ENCODE measurements at places on chromosomes 12 and 14. TPM values are rescaled to one million over a fixed set of nuclear protein-coding genes. Genes with fewer than 3 reads are reported as not detected.
A peak's percentile ranks its signal among the peaks of the same experiment; 100 is the strongest.

DNA sequence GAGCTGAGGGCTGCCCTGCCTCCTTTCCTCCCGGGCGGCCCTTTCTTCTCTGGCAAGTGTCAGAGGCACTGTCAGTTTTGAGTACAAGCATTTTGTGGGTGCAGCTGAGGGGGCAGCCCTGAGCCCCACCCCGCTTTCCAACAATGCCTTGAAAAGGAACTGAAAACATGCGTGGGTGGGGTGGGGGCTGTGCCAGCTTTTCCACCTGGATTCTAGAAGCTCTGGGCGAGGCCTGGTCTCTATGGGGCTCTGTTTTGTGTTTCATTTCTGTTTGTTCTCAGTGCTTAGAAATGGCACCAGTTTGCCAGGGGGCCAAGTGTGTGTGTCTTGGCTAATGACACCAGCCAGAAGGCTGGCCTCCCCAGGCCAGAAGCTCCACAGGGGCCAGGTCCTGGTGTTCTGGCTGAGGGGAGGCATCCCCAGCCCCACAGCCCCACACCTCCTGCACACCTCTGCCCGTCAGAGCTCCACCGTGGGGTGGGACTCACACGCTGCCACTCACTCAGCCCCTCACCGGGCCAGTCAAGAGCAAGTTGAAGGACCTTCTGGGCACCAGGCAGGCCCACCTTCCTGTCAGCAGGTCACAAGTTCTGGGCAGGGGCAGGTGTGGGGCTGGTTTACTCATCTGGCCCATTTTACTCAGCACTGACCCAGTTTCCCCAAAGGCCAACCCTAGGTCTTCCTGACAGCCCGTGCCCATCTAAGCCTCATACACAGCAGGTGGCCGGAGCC lies 155.1 kb downstream of the CALM1 start:
- DNase-seq: no peak

Gene ANO2
- total RNA-seq: 1.1 TPM

Gene FOXN4
- total RNA-seq: not detected

DNA sequence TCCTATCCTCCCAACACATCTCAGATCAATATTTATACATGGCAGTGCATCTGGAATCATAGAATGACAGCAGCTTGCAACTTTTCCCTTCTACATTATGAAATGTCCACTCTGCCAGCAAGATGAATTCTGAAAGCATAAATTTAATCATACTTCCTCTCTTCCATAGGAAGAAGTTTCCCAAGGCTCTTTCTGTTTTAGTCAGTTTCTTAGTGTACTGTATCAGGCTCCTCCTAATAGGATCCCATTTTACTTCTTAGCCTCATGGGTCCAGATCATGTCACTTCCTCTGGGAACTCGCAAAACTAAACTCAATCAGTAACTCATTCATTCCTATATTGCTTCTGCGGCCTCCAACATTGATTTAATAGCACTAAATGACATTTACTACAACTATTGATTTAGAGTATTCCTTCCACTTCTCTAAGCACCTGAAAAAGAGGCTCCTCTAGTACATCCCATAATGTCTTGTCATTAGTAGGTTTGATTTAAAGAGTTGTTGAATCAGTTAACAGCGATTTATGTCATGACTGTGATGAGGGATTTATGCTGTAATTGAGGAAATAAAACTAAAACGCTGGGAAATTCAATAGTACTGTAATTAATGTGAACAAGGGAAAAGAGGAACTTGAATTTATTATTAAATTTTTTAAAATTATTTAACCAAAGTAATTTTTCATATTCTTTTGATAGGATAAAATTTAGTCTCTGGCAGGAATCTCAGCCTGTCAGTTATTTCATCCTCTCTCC lies 4.0 kb downstream of the CLEC1A start:
- no peak for DNase-seq

Gene LMBR1L
- 38.2 TPM for total RNA-seq

Gene CLEC7A
- 1.1 TPM for total RNA-seq

DNA sequence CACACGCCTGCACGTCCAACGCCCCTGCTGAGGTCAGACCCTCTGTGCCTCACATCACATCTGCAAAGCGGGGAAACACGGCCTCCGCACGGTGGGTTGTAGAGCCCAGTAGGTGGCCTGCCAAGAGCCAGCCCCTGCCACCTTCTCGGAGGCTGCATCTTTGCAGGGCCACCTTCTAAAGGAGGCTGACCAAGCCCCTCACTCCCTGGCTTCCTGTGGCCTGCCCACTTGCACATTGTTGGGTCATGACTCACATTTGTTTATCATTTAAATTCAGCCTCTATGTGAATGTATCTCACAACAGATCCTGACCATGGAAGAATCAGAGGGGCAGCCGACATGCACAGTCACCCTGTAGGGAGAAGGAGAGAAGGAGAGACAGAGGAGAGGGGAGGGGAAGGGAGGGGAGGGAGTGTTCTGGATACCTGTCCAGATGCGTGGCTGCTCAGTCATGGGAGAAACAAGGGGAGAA lies 319.5 kb upstream of the DIO3 start:
- no peak for DNase-seq

Gene SYT10
- 0.15 TPM for total RNA-seq

Gene OR6C2
- total RNA-seq: not detected

DNA sequence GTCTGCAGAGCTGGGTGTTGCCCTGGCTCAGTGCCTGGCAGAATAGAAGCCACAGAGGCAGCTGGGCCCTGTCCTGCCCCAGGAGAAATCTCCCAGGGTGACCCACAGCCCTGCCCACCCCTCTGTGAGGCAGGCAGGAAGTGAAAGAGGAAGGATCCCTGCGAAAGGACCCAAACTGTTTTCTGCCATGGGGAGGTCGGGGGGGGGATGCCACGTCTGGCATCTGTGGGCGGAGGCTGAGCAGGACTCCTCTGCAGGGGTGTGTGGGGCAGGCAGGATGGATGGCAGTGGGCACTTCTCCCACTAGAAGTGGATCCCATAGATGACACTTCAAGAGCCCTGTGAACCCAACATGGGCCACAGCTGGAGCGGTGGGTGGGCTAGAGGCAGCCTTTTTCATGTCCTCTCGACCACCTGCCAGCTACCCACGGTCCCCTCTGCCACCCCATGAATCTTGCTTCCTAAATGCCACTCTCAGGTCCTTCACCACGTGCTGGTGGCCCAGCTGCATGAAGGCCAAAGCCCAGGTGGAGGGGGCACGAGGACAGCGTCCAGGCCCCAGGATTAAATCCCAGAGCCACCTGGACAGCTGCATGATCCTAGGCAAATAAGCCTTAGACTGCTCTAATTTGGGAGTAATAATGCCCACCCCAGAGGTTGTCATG lies 3.6 kb downstream of the PAPLN start:
- no peak for DNase-seq

DNA sequence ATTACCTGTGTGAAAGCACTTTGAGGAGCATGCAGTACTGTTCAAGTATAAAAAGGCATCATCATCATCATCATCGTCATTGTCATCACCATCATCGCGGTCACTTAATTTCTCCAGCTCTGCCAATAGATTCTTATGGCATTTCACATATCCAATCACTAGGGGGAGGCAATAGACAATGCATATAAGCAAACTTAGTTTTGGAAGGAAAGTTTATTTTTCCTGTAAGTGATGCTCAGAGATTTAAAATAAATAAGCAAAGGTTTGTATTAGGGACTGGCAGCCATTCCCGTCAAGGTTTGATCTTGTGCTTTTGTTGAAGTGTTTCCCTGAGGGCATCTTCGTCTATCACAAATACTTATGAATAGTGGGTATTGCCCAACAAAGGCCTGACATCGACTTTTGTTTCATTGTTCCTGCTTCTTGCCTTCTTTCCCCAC lies 127.4 kb downstream of the KTN1 start:
- no peak for DNase-seq

Gene NKX2-1
- 0.32 TPM for total RNA-seq

- DNase-seq: peak; percentile 49
These were observed 24.1 kb downstream of the DDX47 start for GRCh38 chr12:12837025-12837812.

Gene STYK1
- 53.3 TPM for total RNA-seq

DNA sequence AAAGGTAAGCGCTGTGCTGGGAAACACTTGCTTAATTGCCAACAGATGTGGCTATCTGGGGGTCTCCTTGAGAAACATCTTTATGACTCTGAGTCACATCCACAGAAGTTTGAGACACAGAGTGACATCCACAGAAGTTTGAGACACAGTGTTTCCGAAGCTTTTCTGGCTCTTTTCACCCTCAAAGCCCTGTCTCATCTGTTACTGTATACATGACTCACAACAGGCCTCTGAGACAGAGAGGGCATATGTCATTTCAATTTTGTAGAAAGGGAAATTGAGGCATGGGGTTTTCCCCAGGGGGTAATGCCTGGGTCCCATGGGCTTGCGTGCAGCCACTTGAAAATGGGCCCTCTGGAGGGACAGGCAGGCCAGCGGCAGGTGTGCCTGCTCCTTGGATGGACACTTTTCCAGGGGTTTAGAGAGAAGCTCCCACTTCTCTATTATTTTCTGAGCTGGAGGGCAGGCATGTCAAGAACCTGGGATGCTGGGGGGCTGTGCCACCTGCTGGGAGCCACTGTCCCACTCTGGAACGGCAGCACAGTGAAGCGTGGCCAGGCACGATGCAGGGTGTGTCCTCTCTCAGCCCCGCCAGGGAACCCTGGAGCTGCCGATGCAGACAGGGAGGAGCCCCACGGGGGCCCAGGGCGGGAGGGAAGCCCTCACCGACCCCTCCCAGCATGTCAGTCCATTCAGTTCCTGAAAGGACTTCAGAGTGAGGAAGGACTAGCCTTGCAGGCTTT lies 111.3 kb upstream of the FKBP4 start:
- peak; percentile 36 for DNase-seq

DNA sequence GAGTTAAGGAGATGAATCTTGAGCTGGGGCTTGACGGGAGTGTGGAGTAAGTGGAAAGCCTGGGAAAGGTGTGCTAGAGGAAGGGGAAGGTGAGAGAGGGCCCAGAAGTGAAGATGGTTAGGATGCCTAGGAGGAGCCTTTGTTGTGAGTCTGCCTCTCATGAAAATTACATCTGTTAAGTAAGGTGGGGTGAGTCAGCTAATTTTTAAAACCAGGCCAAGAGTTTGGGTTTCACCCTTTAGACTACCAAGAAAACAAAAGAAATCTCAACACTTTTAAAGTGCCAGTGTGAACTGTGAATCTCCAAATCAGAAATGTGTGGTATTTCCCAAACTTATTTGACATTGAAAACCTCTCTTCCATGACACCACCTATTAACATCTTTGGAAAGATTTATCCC lies 185.2 kb downstream of the CRADD start:
- DNase-seq: no peak

Gene LTBR
- total RNA-seq: 129 TPM

- no peak for DNase-seq
These were observed 120.9 kb downstream of the SINHCAF start for GRCh38 chr12:31205054-31205453.

Gene SERPINA1
- total RNA-seq: 278 TPM

Gene CCDC177
- not detected for total RNA-seq

Gene VRTN
- 0.30 TPM for total RNA-seq

Gene KRT6C
- not detected for total RNA-seq

GRCh38 chr12:131088701-131089530 lies 135.2 kb downstream of the ADGRD1 start:
- DNase-seq: no peak

DNA sequence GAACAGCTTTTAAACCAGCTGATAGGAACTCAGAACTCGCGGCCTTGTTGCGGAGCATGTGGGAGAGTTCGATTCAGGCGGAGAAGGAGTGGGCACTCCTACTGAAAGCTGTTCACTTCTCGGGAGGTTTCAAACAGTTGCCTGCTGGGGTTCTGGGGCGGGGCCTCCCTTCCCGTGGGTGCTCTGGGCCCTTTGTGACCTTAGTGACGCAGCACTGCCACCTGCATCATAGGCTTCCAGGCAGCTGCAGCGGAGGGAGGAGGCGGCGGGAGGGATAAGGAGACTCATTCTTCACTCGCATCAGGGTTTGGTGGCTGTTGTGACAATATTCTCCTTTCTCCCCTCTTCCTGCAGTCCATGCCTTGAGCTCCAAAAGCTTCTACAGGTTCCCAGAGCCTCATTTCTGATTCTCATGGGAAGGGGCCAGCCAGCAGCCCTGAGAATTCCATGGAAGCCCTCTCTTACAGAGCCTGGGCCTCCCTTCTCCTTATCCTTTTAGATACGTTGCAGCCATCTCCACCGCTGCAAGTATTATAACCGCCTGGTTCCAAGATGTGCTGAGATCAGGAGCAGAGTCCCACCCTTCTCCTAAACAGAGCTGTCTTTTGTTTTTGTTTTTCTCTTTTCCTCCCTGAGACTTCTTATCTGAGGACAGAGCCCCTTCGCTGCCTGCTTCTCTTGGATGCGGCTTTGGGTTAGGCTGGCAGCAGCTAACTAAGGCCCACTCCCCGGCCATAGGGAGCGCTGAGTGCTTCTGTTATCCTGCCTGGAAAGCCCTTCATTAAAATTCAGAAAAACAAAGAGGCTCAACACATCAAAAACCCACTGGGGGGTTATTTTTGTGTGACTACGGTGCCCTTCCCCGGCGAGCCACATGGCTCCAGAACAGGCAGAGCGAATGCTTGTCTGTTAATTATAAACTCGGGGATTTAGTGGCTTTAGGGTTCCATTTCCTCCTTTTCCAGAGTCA lies 67.6 kb upstream of the GPATCH2L start:
- no peak for DNase-seq

Gene AQP2
- total RNA-seq: not detected

Gene SLC16A7
- total RNA-seq: 9.5 TPM

DNA sequence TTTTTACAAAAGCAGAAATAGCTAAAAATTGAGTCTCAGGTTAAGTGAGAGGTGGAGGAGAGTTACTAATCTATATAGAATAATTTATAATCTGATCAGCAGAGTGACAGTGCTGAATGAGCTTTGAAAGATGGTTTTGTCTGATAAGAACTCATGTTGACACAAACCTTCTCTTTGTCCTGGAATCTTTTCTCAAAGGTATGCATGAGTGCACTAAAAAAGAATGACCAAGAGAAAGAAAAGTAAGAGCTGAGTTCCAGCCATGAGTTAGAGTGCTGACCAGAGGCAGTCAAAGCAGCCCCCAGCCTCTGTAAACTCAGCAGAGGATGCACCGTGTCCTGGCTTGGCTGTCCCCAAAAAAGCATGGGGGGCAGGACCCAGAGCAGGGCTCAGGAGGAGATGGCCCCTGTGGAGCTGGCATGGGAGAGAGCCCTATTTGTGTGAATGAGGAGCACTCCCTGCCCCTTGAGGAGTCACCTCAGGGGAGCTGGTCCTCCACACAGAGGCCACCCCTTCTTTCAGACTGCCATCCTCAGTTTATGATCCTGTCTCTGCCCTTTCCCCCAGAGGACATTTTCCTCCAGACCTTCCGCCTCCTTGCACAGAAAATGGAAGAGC lies 129.8 kb downstream of the SEC23A start:
- DNase-seq: no peak

Gene EIF2S3B
- 0.77 TPM for total RNA-seq

- no peak for DNase-seq
These were observed 440.1 kb upstream of the CCDC196 start for GRCh38 chr14:66046035-66046434.

GRCh38 chr12:44380861-44381260 lies 495.3 kb downstream of the NELL2 start:
- DNase-seq: no peak

GRCh38 chr14:45140661-45141187 lies 5.0 kb downstream of the FANCM start:
- no peak for DNase-seq

GRCh38 chr12:68441167-68441566 lies 109.0 kb upstream of the MDM1 start:
- DNase-seq: no peak

GRCh38 chr12:132535019-132535418 lies 45.1 kb downstream of the FBRSL1 start:
- DNase-seq: no peak

Data from colonic mucosa (tissue), 4 donors.